T-helper 22 cell (primary cell): ENCODE measurements at places on chromosomes 4 and X.

GRCh38 chr4:59223292-59223941 is 1976.7 kb upstream of the ADGRL3 start:
- DNase-seq, result no peak

DNA sequence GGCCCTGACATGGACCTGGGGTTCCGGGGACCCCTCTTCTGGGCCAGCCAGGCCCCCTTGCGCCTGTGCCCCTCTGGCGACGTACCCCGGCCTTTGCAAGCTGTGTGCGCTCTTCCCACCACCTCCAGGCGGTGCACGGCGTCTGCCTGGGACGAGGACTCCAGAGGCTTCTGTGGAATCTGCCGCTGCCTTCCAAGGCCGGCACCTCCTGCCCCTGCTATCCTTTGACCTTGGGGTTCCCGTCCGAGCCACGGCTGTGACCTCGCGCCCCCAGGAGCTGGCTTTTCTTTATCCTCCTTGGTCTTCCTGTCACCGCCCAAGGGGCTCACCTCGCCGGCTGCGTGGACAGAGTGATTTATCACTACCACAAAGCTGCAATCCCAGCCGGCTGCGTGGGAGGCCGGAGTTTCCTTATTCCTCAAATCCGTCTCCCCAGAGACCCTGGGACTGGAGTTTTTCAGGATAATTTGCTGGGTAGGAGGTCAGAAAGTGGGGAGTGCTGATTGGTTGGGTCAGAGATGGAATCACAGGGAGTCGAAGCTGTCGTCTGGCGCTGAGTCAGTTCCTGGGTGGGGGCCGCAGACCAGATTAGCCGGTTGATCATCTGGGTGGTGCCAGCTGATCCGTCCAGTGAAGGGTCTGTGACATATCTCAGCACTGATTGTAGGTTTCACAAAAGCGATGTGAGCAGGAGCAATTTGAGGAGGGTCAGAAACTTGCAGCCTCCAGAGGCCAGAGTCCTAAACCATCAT is 19.8 kb upstream of the PLCXD1 start:
- no peak for DNase-seq

- DNase-seq, result no peak
Measured at GRCh38 chr4:172660251-172660650, 508.4 kb upstream of the GALNT7 start.

- no peak for DNase-seq
Measured at GRCh38 chr4:102807345-102807744, 20.0 kb downstream of the UBE2D3 start.

DNA sequence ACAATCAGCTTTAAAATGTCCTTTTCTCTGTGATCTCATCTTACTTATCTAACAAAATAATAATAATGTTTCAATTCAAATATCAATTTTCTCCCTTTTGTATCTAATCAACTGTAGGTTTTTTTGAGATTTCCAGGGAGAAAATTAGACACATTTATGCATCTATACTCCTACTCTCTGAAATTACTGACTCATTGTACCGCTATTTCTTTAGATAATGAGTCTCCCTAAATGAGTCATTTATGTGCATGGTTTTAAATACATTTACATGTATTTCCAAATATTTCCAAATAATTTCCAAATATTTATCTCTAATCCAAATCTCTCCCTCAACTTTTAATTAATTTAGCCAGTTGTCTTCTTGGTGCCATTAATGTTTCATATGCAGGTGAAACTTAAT is 621.0 kb downstream of the TECRL start:
- no peak for DNase-seq
